ENCODE measurements at places on chromosomes 2 and 18. TPM values are rescaled to one million over a fixed set of nuclear protein-coding genes. Genes with fewer than 3 reads are reported as not detected.

Gene MOGAT1
- total RNA-seq: 0.38 TPM

Gene PSMA8
- 0.14 TPM for total RNA-seq

Gene RUFY4
- total RNA-seq: not detected

Gene AKAIN1
- not detected for total RNA-seq

Gene CHRND
- not detected for total RNA-seq

Gene MARS2
- total RNA-seq: 7.5 TPM

Gene TRPM8
- total RNA-seq: not detected

Gene PPIG
- 34.7 TPM for total RNA-seq

Gene POTEI
- not detected for total RNA-seq

Gene ZNF385B
- 0.35 TPM for total RNA-seq

Gene PROKR1
- not detected for total RNA-seq

Gene CROCC2
- total RNA-seq: not detected

Gene ITGA6
- 44.7 TPM for total RNA-seq

Gene LAMA1
- not detected for total RNA-seq

Gene OTX1
- total RNA-seq: not detected

Gene ESCO1
- 9.6 TPM for total RNA-seq

Gene TMEM200C
- total RNA-seq: 0.95 TPM

Gene CDKL4
- 0.22 TPM for total RNA-seq

Gene MARCHF4
- total RNA-seq: 0.08 TPM

Gene SERPINB3
- total RNA-seq: not detected

- DNase-seq: peak; percentile 45
Observed at GRCh38 chr2:1634681-1635341, 109.5 kb downstream of the PXDN start.

DNA sequence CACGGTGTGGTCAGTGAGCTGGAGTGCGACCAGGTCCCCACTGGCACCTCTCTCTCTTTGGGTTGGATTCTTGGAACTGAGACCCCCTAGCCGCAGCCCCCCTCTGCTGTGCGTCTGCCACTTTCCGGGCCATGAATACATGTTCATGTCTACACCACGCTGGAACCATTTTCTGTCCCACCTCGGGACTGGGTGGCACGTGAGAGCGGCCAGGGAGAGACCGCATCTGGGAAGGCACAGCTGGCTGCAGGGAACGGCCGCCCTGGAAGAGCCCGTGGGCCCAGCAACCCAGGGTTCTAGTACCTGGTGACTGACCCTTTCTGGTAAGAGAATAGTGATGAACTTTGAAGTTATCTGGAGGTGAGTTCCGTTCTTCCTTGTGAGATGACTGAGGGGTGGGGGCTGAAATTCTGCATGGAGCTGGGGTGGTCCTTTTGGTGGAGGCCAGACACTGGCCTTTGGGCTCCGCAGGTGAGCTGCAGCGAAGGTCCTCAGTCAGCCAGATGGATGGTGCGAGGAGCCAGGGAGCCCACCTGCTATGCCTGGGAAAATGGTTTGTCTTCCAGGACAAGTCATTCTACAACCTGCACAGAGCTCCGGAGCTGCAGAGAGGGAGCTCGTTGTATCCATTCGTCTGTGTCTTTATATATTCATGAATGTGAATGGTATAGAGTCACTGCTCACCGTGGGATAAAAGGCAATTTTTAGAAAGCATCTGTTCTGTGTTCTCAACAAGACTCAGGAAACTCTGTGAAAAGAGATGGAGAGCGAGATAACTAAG lies 223.5 kb downstream of the NDUFA10 start:
- DNase-seq: no peak

- no peak for DNase-seq
Observed at GRCh38 chr2:28322051-28322450, 70.6 kb upstream of the FOSL2 start.

DNA sequence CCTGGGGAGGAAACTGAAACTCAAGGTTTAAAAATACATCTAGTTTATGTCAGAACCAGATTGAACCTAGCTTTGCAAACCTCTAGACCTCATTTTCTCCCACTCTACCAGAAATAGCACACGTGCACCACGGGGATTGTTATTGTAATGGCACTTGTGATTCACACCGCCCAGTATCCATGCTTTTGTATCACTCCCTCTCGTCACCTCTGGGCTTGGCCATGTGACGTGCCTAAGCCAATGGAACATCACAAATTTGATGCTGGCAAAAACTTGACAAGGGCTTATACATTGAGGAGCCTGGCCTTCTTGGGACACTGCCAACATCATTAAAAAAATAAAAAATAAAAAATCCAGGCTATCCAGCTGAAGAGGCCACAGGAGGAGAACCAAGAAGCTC lies 495.8 kb upstream of the POU3F3 start:
- no peak for DNase-seq

DNA sequence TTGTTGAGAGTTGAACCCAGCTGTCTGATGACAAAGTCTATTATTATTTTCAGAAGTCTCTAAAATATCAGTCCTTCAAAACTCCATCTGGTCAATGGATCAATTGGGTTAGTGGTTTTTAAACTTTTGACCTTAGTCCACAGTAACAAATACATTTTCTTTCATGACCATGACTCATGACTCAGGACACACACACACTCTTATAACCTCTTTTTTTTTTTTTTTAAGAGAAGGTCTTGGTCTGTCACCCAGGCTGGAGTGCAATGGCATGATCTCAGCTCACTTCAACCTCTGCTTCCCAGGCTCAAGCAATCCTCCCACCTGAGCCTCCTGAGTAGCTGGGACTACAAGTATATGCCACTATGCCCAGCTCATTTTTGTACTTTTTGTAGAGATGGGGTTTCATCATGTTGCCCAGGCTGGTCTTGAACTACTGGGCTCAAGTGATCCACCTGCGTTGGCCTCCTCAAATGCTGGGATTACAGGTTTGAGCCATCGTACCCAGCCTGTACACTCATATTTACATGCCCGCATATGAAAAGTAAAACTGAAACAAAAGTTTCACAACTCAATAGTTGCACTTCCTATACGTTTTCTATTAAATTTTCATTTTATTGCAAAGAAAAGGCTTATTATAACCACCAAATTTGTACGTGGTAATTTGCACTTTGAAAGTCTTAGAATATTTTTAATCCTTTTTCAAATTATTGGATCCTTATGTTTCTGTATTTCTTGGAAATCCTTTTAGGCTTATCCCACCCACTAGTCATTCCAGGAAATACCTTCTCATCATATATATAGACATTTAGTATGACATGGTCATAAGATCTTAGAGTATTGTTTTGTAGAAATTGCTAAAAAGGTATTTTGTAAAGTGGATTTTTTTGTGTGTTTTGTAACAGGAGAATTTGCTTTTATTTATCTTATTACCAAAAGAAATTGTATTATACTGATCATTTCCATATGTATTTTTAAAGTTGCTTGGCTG lies 199.0 kb downstream of the LPIN1 start:
- DNase-seq: no peak

DNA sequence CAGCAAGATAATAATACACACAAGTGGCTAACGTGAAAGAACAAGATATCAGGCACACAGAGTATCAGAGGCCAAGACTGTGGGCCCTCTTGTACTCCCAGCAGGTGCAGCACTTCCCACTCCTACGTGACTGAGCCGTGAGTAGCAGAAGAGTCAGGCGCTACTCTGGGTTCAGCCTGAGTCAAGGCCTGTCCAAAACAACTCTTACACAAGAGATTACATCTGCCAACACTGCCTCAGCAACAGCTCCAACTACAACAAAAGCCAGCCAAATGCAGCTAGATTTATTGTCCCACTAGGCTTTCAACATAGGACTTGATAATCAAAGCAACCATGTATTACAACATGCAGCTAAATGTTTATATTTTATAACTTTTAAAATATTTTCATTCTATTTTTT lies 56.2 kb downstream of the ITSN2 start:
- DNase-seq: peak; percentile 75

- DNase-seq: no peak
Observed at GRCh38 chr2:44367591-44367990, 5.8 kb downstream of the CAMKMT start.

- DNase-seq: no peak
Observed at GRCh38 chr2:127642706-127643438, 3.1 kb upstream of the GPR17 start.

DNA sequence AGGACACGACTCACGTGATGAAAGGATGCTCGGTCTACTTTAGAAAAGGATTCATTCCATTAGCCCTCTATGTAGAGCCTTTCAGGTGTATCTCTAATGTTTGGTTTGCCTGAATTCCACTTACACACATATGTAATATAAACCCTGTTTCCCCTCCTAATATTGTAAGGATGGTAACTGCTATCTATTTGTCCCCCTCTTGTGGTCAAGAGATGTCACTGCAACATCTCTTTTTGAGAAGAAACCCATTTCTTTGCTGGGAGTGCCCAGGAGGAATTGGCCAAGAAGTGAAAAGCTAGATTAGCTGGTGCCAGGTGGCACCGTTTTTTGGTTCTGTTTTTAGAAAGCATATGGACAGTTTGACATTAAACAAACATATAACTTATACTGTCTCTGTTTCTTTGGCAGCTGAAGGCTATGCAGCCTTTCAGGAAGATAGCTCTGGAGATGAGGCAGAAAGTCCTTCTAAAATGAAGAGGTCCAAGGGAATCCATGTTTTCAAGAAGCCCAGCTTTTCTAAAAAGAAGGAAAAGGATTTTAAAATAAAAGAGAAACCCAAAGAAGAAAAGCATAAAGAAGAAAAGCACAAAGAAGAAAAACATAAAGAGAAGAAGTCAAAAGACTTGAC lies 41.2 kb downstream of the RALBP1 start:
- DNase-seq: no peak

- DNase-seq: no peak
Observed at GRCh38 chr2:19425419-19425818, 67.0 kb upstream of the OSR1 start.

- DNase-seq: no peak
Observed at GRCh38 chr2:30310955-30311354, 79.6 kb downstream of the LBH start.

DNA sequence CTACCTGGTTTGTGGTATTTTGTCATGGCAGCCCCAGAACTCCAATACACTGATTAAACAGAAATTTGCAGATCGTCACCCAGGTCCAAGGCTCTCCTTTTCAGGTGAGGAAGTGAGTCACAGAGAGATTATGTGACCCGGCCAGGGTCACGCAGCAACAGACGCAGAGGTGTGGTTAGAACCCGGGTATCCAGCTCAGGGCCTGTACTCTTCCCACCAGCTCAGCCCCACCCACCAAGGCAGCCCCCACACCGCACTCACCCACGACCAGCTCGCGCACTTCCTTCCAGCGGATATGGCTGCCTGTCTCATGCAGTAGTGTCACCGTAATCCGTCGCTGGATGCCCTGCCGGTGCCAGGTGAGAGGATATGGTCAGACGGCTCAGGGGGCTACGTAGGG lies 48.1 kb downstream of the AQP12A start:
- DNase-seq: no peak

GRCh38 chr18:53649621-53650020 lies 574.8 kb downstream of the MBD2 start:
- DNase-seq: no peak

DNA sequence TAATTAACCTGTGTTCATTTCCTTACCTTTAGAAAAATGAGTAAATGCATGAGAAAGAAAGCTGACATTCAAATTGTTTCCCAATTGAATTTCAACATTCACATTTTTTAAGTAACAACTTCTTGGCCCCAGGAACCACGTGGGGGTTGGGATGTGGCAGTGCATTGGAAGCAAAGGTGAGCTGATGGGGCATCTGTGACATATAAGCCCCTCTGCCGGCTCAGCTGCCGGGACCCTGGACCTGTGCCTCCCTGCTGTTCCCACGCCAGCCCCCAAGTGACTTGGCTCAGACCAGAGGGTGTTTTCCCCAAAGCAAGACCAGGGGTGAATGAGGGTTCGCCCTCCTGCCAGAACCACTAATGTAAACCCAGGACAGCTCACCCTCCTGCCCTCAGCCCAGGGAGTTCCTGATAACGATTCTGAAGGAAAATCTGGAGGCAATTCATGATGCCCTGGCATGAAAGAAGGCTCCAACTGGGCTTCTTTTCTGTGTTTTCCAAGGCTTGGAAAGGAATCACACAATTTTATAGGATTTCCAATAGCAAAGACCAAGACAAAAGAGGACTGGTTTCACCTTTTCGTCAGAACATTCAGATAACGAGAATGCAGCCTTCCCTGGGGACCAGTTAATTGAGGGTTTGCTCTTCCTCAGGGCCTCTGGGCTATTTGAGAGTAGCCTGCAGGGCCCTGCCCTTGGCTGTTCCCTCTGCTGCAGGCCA lies 193.2 kb upstream of the TWIST2 start:
- DNase-seq: no peak

GRCh38 chr2:130728007-130728454 lies 839 bp upstream of the GPR148 start:
- no peak for DNase-seq

- no peak for DNase-seq
Observed at GRCh38 chr2:112073875-112074274, 18.8 kb downstream of the TMEM87B start.

DNA sequence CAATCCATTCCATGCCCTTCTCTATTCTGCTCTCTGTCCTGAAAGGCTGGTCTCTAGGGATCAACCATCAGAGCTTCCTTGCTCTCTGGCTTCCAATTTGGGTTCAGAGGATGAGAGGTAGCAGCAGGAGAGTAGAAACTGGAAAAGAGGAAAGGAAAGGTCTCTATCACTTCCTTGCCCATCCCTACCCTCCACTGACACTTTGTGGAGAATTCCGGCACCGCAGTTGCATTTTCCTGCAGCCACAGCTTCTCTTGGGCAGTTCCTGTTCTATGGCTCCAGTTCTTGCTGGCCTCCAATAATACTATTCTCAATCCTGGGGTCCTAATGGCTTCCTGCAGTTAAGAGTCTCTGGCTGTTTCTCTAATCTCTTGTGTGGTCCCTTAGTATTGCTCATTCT lies 13.3 kb upstream of the IMPACT start:
- no peak for DNase-seq

GRCh38 chr2:7201851-7202250 lies 284.6 kb downstream of the RNF144A start:
- no peak for DNase-seq

DNA sequence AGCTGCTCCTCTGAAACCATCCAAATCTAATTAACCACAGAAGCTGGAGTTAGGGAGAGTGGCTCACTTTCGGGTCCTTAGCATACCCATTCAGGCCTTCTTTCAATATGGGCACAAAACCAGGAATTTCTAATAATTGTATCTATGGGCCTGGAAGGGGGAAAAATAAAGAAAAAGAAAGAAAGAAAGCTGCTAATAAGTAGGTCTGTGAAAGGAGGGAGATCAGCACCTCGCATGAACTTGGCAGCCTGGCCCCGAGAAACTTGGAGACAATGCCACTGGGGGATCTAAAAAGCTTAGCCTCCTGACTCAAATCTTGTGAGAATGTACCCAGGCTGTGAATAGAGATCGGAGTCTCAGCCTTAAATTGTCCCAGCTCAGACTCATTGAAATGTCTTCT lies 252.1 kb upstream of the SLC14A2 start:
- DNase-seq: no peak
